Left ventricle myocardium inferior (tissue), 1 donor: ENCODE measurements at places on chromosomes 4 and X. TPM values are rescaled to one million over a fixed set of nuclear protein-coding genes. Genes with fewer than 3 reads are reported as not detected.

- no peaks in the 10 kb centered on the region for H3K36me3 ChIP-seq
- no peak overlapping the region for H3K27ac ChIP-seq
Measured at GRCh38 chr4:38161208-38162113, 201.3 kb downstream of the PTTG2 start.

Gene UGT2A1
- total RNA-seq: not detected

Gene TNMD
- 0.22 TPM for total RNA-seq

Gene C4orf17
- not detected for total RNA-seq

GRCh38 chr4:73619346-73619745 is 890 bp downstream of the RASSF6 start:
- no peak overlapping the region for H3K27ac ChIP-seq
- no peak for DNase-seq
- no peaks in the 10 kb centered on the region for H3K36me3 ChIP-seq
- H3K4me1 ChIP-seq: no peaks in the 10 kb centered on the region
- peaks cover 50% of the 10 kb centered on the region for H3K27me3 ChIP-seq
- H3K4me3 ChIP-seq: no peak overlapping the region
